Bronchus fibroblast of lung (primary cell): ENCODE measurements at places on chromosomes 1 and 21. TPM values are rescaled to one million over a fixed set of nuclear protein-coding genes. Genes with fewer than 3 reads are reported as not detected.

KCNT2 gene
- 1.3 and 1.6 TPM in 2 replicates for total RNA-seq

ALDH4A1 gene
- 8.2 and 15.3 TPM in 2 replicates for total RNA-seq

IL6R gene
- 2.1 and 3.7 TPM in 2 replicates for total RNA-seq

PDPN gene
- 1.3 and 1.8 TPM in 2 replicates for total RNA-seq

ACTA1 gene
- total RNA-seq = not detected in 2 replicates

KCNH1 gene
- total RNA-seq = not detected in 2 replicates

IL12RB2 gene
- under 0.01 TPM in 1 of 2 replicates, not detected in the other for total RNA-seq

FCRL5 gene
- total RNA-seq = not detected in 2 replicates

C1orf210 gene
- not detected in 2 replicates for total RNA-seq

SEMA6C gene
- 2.0 and 2.1 TPM in 2 replicates for total RNA-seq

CA14 gene
- not detected in 2 replicates for total RNA-seq

IFFO2 gene
- 5.4 and 7.4 TPM in 2 replicates for total RNA-seq

CGN gene
- under 0.01 and 0.15 TPM in 2 replicates for total RNA-seq

AVPR1B gene
- not detected in 2 replicates for total RNA-seq

MTMR11 gene
- total RNA-seq = 8.7 and 9.5 TPM in 2 replicates

LHX8 gene
- not detected in 2 replicates for total RNA-seq

TLCD4 gene
- total RNA-seq = 0.30 and 0.84 TPM in 2 replicates

BRINP2 gene
- under 0.01 TPM in 1 of 2 replicates, not detected in the other for total RNA-seq

PLA2G2C gene
- not detected in 2 replicates for total RNA-seq

SPAG17 gene
- not detected in 2 replicates for total RNA-seq

TNNI3K gene
- not detected in 2 replicates for total RNA-seq

SPATA6 gene
- 2.4 and 3.0 TPM in 2 replicates for total RNA-seq

DENND2C gene
- total RNA-seq = 0.84 and 0.89 TPM in 2 replicates

CAMTA1 gene
- 72.1 and 77.2 TPM in 2 replicates for total RNA-seq

GPR3 gene
- 0.45 and 1.0 TPM in 2 replicates for total RNA-seq

RSPH1 gene
- total RNA-seq = not detected in 2 replicates
